ENCODE measurements at places on chromosomes 16 and 17.

DNA sequence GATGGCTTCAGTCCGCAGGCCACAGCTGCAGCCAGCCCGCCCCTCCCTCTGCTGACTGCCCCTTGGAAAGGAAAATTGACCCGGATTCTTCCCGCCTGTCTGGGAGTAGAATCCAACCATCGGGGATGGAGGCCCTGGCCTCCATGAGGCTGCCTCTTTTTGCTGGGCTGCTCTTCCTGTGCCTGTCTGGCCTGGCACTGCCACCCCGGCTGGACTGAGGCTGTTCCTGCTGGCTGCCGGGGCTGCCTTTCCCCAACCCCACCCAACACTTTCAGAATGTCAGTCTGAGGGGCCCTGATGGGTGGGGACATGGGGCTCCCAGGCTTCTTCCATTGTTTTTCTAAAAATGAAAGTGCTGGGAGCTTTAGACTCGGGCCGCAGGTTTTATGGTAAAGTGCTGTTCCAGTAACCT lies 7.3 kb downstream of the BAHCC1 start:
- no peak for DNase-seq

GRCh38 chr17:9266031-9266680 lies 244.8 kb downstream of the NTN1 start:
- DNase-seq: no peak

GRCh38 chr16:55668340-55669281 lies 12.8 kb downstream of the SLC6A2 start:
- no peak for DNase-seq

DNA sequence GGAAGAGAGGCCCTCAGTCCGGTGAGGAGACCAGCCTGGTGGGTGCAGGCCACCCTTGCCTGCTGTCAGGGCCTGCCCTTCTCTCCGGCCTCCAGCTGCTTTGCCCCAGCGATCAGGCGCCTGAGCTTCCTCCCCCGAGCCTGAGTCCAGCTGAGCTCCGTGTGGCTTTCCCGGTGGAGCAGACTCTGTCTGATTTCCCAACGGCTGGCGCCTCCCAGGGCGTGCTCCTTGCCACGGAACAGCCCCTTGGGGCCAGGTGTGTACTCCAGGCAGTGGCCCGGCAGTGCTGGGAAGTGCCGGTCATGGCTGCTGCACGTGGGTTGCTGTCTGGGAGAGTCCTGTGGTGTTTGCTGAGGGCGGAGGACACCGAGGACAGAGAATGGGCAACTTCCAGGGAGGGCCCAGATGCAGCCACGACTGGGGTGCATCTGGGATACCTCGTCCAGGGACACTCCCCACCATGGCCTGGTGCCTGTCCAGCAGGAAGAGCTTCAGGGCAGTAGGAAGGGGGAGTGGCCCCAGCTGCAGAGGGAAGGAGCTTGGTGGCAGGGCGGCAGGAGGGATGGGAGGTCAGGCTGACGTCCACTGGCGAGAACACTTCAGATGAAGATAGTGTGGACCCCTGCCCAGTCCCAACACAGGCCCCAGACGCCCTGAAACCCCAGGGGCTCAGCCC lies 22.5 kb downstream of the METRNL start:
- DNase-seq: no peak

DNA sequence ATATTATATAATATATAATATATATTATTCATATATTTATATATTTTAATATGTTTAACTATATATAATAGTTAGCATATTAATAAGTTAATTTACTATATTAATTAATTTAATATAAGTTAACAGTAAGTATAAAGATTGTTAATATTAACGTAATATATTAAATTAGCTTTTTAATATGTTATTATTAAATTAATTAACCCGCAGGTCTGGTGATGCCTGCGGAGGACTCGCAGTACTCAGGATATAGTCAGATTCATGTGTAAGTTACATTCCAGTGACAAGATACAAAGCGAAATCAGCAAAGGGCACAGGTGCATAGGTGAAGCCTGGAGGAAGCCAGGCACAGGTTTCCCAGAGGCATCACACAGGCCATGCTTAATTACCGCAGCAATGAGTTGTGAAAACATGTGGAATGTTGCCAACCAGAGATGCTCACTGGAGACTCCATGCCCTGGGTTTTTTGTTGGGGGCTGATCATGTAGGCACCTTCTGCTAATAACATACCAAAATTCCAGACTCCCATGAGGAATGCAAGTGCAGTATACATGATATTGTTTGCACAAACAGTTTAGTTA lies 130.4 kb upstream of the MPHOSPH6 start:
- no peak for DNase-seq

All from anterior cingulate cortex (tissue), 58 donors.